HepG2 (cell line): ENCODE measurements at places on chromosomes 1 and 21.

DNA sequence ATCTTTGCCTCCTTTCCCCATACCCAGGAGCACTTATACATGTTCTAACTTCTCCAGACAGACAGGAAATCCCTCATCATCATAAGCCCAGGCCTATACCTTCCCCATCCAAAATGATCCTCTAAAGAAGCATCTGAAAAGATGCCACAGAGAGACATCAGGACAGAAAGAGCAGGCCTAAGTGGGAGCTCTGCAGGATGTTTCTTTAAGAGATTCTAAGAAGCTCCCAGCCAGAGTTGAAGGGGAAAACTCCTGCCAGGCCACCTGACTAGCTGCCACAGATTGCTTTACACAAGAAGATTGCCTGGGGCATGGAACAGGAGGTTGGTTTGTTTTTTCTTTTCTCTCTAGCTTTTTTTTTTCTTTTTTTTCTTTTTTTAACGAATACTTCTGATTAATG is 275.8 kb downstream of the VAV3 start:
- no peaks in the 10 kb centered on the region for H3K36me3 ChIP-seq
- DNase-seq: no peak
- H3K4me3 ChIP-seq: no peak overlapping the region
- H3K4me1 ChIP-seq: peaks cover 48% of the 10 kb centered on the region
- H3K27me3 ChIP-seq: no peaks in the 10 kb centered on the region

- H3K27ac ChIP-seq: peak overlapping the region; percentile 72
- peaks cover 23% of the 10 kb centered on the region for H3K4me1 ChIP-seq
- no peaks in the 10 kb centered on the region for H3K27me3 ChIP-seq
- peak; percentile 3 for DNase-seq
- no peaks in the 10 kb centered on the region for H3K36me3 ChIP-seq
Observed at GRCh38 chr1:197774466-197775281, 606 bp downstream of the DENND1B start.

DNA sequence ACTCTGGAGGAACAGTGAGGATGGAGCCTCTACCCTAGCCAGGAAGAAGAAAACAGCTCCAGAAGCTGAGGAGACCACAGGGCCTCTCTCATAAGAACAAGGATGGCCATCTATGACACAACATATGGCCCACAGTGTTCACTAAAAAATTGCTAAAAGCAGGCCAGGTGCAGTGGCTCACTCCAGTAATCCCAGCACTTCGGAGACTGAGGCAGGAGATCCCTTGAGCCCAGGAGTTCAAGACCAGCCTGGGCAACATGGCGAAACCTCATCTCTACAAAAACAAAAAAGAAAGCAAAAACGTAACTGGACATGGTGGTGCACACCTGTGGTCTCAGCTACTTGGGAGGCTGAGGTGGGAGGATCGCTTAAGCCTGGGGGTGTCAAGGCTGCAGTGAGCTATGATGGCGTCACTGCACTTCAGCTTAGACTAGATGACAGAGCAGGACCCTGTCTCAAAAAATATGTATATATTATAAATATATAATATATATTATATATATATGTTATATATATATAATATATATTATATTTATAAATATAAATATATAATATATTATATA is 103.1 kb downstream of the TOMM20 start:
- no peak overlapping the region for H3K4me3 ChIP-seq
- H3K27ac ChIP-seq: no peak overlapping the region
- H3K4me1 ChIP-seq: peaks cover 79% of the 10 kb centered on the region

GRCh38 chr1:221435504-221435904 is 306.4 kb downstream of the DUSP10 start:
- H3K27me3 ChIP-seq: no peaks in the 10 kb centered on the region
- no peaks in the 10 kb centered on the region for H3K4me1 ChIP-seq
- no peaks in the 10 kb centered on the region for H3K36me3 ChIP-seq
- peak; percentile 17 for DNase-seq
- no peak overlapping the region for H3K27ac ChIP-seq

DNA sequence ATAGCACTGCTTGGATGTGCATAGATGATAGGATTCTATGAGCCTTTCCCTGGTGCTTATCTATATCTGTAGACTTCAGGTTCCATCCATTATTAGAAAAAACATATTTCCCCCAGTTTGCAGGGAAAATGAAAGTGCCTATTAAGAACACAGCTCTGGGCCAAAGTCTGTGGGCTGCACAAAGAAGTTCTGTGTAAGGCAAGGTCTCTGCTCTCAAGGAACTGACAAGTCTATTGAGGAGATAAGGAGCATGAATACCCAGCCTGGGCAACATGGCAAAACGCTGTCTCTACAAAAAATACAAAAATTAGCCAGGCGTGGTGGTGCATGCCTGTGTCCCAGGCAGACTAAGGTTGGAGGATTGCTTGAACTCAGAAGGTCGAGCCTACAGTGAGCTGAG is 22.3 kb upstream of the SDE2 start:
- no peaks in the 10 kb centered on the region for H3K36me3 ChIP-seq
- H3K27me3 ChIP-seq: no peaks in the 10 kb centered on the region
- no peak overlapping the region for H3K27ac ChIP-seq
- H3K4me3 ChIP-seq: no peak overlapping the region
- H3K4me1 ChIP-seq: no peaks in the 10 kb centered on the region

DNA sequence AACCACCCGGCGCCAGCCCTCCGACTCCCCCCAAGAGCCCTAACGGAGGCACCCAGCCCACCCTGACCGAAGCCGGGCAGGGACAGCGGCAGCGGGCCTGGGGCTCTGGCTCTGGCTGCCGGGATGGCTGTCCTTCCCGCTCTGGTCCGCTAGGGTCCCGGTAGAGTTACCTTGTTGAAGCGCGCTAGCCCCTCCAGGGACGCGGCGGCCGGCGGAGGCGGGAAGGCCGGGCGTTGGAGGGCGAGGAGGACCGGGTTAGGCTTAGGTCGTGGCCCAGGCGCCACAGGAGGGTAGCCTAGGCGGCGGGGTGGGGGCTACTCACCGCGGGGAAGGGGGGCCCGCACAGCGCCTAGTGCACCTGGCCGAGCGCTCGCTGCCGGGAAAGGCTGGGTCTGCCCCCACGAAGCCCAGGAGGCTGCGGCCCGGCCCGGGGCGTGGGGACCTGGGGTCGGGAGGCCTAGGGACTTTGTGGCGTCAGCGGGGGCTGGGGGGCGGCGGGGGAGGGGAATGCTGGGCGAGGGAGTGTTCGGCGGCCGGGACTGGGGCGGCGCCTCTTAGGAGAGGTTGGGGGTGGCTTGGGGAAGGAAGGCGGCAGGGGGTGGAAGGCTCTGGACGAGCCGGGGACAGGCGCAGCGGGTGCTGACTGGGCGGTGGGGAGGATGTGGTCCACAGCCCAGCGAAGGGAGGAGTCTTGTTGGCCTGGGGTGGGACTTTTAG is at the start of gene TRIM17:
Gene TRIM17 (minus strand): TSS at position 645 of the 717 bp plus-strand sequence. CDS start 1,789 bp downstream, outside the sequence.
- no peaks in the 10 kb centered on the region; the same call in 1 of the 2 replicates for H3K27me3 ChIP-seq
- peak; percentile 42 for DNase-seq
- H3K4me1 ChIP-seq: peaks cover 25% of the 10 kb centered on the region
- no peak within 1 kb of the TSS for H3K27ac ChIP-seq

GRCh38 chr1:112445596-112445995 is 49.6 kb downstream of the CTTNBP2NL start:
- peaks cover 14% of the 10 kb centered on the region; the same call in 1 of the 3 replicates for H3K36me3 ChIP-seq
- no peak for DNase-seq
- H3K27ac ChIP-seq: no peak overlapping the region
- H3K27me3 ChIP-seq: no peaks in the 10 kb centered on the region
- H3K4me1 ChIP-seq: no peaks in the 10 kb centered on the region
